ENCODE measurements at places on chromosomes 13 and 19. TPM values are rescaled to one million over a fixed set of nuclear protein-coding genes. Genes with fewer than 3 reads are reported as not detected.

ZNF763 gene
- 1.1 TPM for total RNA-seq

EXOC3L2 gene
- total RNA-seq, result 0.34 TPM

MATK gene
- total RNA-seq, result 0.78 TPM

KLK12 gene
- not detected for total RNA-seq

ZNF541 gene
- not detected for total RNA-seq

PRODH2 gene
- total RNA-seq, result not detected

FFAR3 gene
- not detected for total RNA-seq

TUBA3C gene
- 65.6 TPM for total RNA-seq

S1PR4 gene
- 0.26 TPM for total RNA-seq

CEACAM7 gene
- not detected for total RNA-seq

NDUFA11 gene
- 208 TPM for total RNA-seq

DAND5 gene
- total RNA-seq, result 0.10 TPM

FLT3LG gene
- total RNA-seq, result 6.2 TPM

RAB11B gene
- 3.1 TPM for total RNA-seq

CYSLTR2 gene
- not detected for total RNA-seq

RNASEH2B gene
- total RNA-seq, result 44.2 TPM

GPR32 gene
- not detected for total RNA-seq

KLK4 gene
- total RNA-seq, result not detected

PLEKHA4 gene
- total RNA-seq, result 6.9 TPM

TRPM4 gene
- 7.6 TPM for total RNA-seq

RETN gene
- total RNA-seq, result not detected

ARRDC5 gene
- total RNA-seq, result not detected

ZNF667 gene
- total RNA-seq, result 5.5 TPM

LIG1 gene
- 30.1 TPM for total RNA-seq

KCNN4 gene
- 68.6 TPM for total RNA-seq

SLC39A3 gene
- total RNA-seq, result 100 TPM

SBSN gene
- total RNA-seq, result not detected

NLRP11 gene
- total RNA-seq, result 4.9 TPM

LYPD3 gene
- total RNA-seq, result 0.43 TPM

FGF22 gene
- not detected for total RNA-seq

CD70 gene
- 57.3 TPM for total RNA-seq

EFNA2 gene
- 9.1 TPM for total RNA-seq

C3 gene
- 1.9 TPM for total RNA-seq
